Lung microvascular endothelial cell (primary cell): ENCODE measurements at places on chromosomes 12 and 14. TPM values are rescaled to one million over a fixed set of nuclear protein-coding genes. Genes with fewer than 3 reads are reported as not detected.

DNA sequence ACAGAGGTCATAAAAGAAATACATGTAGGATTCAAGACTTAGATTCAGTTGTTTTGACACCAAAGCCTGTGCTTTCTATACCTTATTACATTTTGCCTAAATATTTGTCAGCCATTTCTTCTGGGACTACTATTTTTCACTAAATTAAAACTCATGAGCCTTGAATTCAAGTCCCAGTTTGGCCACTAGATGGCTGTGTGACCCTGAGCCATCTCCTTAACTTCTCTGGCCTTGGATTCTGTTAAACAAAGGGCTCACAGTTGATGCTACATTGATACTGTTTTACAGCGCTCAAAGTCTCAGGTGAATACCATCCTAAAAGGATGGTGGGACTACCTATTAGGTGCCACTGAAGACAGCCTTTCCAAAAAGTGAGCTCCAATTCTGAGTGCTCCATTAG, 39.6 kb upstream of the CCDC198 start:
- peak; percentile 3 for DNase-seq

ZFHX2 gene
- total RNA-seq, result under 0.01 and 0.22 TPM in 2 replicates

DNA sequence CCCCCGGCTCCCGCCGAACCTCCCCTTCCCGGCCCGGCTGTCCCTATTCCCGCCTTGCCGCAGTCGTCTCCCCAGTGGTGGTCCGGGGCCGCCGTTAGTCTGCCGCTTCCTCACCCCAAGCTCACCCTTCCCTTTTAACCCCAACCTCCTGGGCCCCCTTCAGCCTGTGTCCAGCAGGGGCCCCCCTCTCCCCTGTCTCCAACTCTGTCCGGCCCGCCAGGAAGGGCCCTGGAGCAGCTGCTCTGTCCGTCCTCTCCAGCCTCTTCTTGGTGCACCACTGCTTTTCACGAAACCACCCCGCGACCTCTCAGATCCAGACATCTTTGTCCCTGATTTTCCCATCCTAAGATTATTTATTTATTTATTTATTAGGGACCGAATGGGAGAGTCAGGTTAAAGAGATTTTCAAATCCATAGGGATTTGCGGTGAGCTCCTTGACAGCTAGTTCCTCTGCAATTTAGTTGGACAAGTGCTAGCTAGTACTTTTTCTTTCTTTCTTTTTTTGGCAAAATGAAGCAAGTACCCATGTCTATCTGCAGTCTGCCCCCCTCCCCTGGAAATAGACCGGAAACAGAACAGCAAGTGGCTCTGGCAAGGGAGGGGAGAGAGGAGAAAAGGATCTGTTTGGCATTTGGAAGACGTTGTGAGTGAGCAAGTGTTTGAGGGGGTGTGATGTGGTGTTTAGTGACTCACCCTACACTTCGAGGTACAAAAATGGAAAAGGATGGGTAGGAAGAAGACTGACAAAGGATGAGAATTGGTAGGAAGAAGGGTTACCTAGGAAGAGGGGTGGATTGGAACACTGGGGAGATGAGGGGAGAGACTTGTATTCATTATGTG, 632 bp downstream of the UBR7 start:
- peak; percentile 70 for DNase-seq

DNA sequence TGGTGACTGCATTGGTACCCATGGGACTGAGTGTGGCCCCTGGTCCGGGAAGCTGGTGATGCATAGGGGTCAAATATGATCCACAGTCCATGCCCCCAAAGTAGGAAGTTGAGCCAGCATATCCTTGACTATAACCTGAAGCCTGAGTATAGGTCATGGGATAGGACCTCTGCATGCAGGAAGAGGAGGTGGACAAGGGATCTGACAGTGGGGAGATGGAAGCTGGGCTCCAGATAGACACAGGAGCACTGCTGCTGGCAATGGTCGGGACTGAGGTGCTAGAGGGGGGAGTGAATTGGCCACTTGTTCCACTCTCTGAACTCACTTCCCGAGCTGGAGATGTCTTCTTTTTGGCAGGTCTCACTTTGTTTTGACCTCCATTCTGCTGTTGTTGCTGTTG, 8.4 kb downstream of the OTX2 start:
- no peak for DNase-seq

MDM1 gene
- total RNA-seq, result 4.4 and 5.6 TPM in 2 replicates
